Lung (tissue), 17 donors: ENCODE measurements at places on chromosomes 16 and 17. TPM values are rescaled to one million over a fixed set of nuclear protein-coding genes. Genes with fewer than 3 reads are reported as not detected.

- peak; percentile 21 for DNase-seq
- H3K27ac ChIP-seq: no peak overlapping the region
- H3K4me1 ChIP-seq: no peaks in the 10 kb centered on the region
Measured at GRCh38 chr16:79365702-79366101, 234.8 kb downstream of the MAF start.

DNA sequence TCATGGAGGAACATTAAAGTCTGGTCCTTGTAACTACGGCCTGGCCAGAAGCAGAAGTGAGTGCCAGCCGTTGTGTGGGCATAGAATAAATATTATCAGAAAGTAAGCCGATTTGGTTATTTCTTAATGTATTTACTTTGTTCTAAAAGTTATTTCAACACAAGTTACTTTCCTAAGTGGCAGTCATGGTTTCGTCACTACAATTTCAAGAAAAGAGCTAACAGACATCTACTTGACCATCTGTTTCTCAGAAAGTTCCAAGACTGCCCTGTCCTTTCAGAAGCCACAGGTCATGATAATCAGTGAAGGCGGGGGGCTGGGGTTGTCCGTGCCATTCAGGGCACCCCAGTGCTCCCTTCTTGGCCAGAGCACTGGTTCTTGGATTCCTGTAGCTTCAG lies 14.9 kb upstream of the FASN start:
- no peaks in the 10 kb centered on the region for H3K27me3 ChIP-seq
- H3K36me3 ChIP-seq: no peaks in the 10 kb centered on the region
- H3K4me3 ChIP-seq: no peak overlapping the region
- H3K4me1 ChIP-seq: peaks cover 4% of the 10 kb centered on the region
- no peak for DNase-seq

DNA sequence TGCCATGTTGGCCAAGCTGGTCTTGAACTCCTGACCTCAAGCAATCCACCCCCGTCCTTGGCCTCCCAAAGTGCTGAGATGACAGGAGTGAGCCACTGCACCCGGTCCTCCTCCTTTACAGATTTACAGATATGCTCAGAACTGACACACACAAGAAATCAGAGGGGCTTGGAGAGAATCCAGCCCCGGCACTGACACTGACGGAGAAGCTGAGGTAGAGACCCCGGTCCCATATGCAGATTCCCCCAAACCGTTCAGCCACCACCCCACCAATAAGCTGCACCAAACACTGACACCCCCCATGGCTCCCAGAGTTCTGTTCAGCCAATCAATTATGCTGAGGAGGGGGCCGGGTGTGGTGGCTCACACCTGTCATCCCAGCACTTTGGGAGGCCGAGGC lies 141.1 kb upstream of the RPH3AL start:
- H3K27me3 ChIP-seq: no peaks in the 10 kb centered on the region
- H3K27ac ChIP-seq: no peak overlapping the region
- no peaks in the 10 kb centered on the region for H3K36me3 ChIP-seq
- H3K4me1 ChIP-seq: peaks cover 5% of the 10 kb centered on the region

GRCh38 chr16:57303021-57303909 lies 18.8 kb upstream of the PLLP start:
- no peaks in the 10 kb centered on the region for H3K27me3 ChIP-seq
- DNase-seq: no peak
- no peak overlapping the region for H3K4me3 ChIP-seq
- H3K27ac ChIP-seq: peak overlapping the region; percentile 50
- no peaks in the 10 kb centered on the region for H3K4me1 ChIP-seq
- no peaks in the 10 kb centered on the region for H3K36me3 ChIP-seq

NLE1 gene
- 15.2 TPM for total RNA-seq
